Activated CD8-positive, alpha-beta memory T cell treated with anti-CD3 and anti-CD28 coated beads for 4 hours (primary cell): ENCODE measurements at places on chromosomes 7 and 10.

GRCh38 chr7:73904219-73905137 is 43.5 kb downstream of the TMEM270 start:
- no peak for DNase-seq

DNA sequence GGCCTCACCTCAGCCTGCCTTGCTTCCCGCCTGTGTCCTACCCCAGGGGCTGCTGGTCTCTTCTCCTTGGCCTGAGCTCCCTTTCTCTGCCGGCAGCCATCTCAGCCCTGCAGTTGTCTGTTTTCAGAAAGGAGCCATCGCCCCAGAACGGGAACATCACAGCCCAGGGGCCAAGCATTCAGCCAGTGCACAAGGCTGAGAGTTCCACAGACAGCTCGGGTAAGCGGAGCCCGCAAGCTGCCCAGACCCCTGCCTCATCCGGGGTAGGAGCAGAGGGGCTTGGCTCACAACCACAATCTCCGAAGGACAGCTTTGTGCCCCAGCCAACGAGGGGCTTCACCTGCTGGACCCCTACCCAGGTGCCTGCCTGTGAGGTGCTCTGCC is 5.3 kb upstream of the DEPP1 start:
- no peak for DNase-seq

- no peak for DNase-seq
These were observed 765.8 kb downstream of the KCNMA1 start for GRCh38 chr10:76871697-76872295.

- DNase-seq: no peak
These were observed 29.4 kb downstream of the LSMEM1 start for GRCh38 chr7:112510001-112510742.

DNA sequence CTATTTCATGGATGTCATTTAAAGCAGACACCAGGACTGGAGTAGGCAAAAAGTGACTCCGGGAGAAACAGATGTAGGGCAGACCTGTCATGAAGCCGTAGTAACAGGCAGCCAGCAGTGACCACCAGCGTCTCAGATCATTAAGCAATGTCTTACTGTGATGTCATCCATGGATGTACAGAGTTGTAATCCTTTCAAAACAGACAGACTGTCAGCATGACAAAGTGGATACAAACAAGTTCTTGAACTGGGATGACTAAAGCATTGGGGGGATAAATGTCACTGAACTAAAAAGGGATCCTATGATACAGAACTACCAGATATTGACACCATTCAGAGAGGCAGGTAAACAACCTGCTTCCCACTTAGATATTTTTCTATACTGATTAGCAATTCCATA is 675.5 kb downstream of the PARD3 start:
- DNase-seq: no peak

- no peak for DNase-seq
These were observed 97.1 kb downstream of the GPR85 start for GRCh38 chr7:112989531-112989930.

GRCh38 chr7:142036384-142036783 is 40.7 kb downstream of the MGAM start:
- DNase-seq: no peak

DNA sequence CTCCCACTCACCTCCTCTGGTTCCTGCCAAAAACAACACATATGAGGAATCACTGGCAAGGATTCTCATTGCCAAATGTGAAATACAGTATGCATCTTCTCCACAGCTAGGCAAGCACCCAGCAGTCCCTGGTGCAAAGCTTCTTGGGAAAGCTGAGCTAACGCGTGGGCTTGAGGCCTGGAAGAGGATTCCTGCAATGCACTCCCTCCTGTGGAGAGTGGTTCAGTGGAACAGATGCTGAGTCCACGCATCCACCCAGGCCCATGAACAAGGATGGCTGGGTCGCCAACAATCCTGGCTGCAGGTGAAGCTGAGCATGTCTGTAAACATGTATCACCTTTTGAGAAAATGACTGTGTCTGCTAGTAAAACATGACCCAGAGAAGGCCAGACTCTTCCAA is 113.2 kb upstream of the CHST15 start:
- no peak for DNase-seq

- DNase-seq: no peak
These were observed 30.4 kb upstream of the CDK13 start for GRCh38 chr7:39919646-39920045.

- DNase-seq: no peak
These were observed 139.3 kb downstream of the MBL2 start for GRCh38 chr10:52633266-52633665.

DNA sequence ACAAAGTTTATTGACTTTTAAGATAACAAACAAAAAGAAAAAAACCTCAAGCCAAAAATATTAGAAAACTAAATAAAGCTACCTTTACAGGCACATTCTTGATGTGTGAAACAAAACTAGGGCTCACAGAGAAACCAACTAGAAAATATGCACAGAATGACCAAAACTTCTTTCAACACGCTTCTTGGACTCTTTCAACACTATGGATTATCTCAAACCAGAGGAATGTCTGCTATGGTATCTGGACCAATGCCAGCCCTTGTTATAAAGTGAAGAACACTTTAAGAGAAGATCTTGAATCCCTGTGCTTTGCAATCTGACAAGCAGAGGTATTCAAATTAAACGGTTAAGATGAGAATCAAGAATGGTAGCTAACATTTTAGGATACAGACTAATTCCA is 76.6 kb downstream of the DNAJC1 start:
- no peak for DNase-seq

GRCh38 chr7:12398186-12398585 is 5.5 kb downstream of the VWDE start:
- no peak for DNase-seq

DNA sequence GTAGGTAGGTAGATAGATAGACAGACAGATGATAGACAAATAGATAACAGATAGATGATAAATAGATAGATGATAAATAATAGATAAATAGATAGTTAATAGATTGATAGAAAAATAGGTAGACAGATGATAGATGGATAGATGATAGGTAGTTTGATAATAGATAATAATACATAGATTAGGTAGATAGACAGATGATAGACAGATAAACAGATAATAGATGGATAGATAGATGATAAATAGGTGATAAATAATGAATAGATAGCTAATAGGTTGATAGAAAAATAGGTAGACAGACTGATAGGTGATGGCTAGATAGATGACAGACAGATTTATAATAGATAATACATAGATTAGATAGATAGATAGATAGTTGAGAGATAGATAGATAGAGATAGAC is 350.5 kb upstream of the DPP6 start:
- DNase-seq: no peak

DNA sequence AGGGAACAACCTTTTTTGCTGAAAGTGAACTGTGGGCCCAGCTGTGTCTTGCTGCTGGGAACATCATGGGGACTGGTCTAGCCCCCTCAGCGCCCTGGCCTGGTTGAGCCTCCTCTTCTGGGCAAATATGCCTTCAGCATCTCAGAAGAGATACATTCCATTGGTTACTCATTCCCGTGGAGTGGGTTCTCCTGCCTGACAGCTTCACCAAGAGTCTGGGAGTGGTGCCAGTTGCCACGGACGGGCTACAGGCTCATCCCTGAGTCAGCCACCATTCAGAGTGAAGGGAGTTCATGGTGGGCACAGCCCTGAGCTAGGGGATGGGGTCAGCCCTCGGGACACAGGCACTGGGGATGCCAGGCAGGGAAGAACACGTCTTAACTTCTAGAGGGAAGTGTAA is 81.9 kb downstream of the RAMP3 start:
- DNase-seq: no peak

DNA sequence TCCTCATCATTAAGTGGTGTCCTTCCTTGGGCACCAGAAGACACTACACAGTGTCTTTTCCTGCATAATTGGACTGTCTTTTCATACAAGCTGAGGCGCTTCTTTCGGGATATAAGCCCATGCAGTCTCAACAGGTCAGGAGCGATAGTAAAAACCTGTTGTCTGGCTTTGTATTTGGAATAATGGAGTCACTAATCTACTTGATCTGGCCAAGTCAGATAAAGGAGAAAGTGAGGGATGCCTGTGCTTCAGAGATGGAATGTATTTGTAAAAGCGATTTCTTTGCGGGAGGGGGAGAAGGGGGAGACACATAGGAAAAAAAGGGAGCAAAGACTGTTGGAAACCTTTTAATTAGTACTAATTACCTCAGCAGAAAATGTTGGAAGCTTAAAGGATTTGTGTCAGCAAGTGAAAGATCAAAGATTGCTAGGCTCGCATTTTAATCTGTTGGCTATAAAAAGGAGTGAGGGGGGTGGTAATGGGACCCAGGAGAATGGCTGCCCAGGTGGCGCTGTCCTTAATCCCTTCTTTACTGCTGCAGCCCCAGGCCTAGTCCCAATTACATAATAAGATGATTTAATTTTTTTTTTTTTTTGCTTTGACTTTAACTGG is 581.4 kb downstream of the LRMDA start:
- no peak for DNase-seq

DNA sequence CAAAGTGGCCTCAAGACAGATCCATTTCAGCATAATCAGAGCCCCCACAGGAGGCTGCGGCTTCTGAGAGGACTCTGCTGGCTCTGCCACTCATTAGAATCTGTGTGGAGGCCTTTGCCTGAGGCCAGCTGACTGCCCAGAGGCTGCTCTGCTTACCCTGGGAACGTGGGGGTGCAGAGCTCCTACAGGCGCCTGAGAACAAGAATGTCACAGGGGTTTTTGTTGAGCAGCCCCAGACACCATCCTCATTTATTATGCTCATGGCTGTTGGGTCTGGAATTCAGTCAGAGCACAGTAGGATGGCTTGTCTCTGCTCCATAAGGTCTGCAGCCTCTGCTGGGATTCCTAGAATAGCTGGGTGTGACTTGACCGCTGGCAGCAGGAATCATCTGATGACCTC is 101.8 kb upstream of the GDF10 start:
- no peak for DNase-seq

GRCh38 chr10:123109466-123109865 is 26.3 kb upstream of the HMX3 start:
- DNase-seq: no peak

DNA sequence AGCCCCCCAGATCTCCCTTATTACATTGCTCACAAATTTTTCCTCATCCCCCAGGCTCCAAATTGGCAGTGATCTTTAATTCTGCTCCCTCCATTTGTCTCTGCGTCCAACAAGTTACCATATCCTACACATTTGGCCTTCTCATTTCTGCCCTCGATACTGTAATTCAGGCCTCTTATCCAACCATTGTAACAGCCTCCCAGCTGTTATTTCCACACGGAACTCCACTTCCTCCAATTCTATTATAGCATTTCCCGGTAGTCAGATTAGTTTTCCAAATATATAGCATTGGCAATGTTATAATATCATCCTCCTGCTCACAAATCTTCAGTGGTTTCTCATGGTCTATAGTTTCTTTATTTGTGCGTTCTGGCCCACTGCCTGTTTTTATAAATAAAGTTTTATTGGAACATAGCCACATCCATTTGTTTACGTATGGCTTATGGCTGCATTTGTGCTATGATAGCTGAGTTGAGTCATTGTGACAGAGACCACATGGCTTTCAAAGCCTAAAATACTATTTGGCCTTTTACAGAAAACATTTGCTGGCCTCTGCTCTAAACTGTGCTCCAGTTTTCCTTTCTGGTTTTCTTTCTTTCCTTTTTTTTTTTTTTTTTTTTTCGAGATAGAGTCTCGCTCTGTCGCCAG is 126.5 kb upstream of the ZNF438 start:
- no peak for DNase-seq

DNA sequence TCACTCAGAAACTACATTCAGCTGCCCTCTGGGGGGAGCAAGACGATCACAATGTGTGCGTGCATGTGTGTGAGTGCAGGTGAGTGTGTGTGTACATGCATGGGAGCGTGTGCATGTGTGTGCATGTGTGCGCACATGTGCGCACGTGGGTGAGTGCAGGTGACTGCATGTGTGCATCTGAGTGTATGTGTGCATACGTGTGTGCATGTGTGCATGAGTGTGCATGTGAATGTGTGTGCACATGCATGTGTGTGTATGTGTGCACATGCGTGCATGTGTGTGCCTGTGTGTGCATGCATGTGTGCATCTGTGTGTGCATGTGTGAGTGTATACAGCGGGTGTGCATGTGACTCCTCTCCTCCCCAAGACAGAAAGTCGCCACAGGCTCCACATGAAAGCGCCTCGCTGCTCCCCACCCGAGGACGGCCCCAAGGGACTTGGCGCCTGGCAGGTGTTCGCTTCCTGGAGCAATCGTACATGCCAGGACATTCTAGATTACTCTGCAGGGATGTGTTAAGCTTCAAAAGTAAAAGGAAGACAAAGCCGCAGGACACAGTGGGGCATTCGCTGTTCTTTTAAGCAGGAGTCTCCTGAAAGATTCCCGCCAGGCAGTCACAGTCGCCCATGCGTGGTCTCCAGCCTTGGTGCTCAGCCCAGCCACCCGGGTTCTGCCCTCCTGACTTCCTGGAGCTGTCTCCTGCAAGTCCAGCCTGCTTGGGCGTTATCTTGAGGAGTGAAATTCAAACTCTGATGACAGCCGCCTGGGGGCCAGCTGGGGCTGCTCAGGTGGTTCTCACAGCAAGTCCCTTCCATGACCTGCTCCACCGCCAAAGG is 42.0 kb upstream of the ADGRA1 start:
- DNase-seq: no peak

- DNase-seq: no peak
These were observed 327.6 kb upstream of the ZNF32 start for GRCh38 chr10:43976292-43976691.

DNA sequence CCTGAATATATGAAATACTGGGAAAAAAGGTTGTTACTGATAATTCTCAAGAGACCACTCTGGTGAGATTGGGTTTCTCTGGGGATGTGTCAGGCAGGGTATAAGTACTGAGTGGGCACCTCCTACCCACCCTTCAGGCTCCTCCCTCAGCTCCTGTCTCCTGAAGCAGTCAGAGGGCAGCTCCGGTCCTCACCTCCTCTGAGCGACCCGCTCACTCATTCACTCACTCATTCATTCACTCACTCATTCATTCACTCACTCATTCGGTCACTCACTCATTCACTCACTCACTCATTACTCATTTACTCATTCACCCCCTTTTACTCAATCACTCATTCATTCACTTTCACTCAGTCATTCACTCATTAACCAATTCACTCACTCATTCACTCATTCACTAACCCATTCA is 6.9 kb upstream of the PFKP start:
- no peak for DNase-seq

DNA sequence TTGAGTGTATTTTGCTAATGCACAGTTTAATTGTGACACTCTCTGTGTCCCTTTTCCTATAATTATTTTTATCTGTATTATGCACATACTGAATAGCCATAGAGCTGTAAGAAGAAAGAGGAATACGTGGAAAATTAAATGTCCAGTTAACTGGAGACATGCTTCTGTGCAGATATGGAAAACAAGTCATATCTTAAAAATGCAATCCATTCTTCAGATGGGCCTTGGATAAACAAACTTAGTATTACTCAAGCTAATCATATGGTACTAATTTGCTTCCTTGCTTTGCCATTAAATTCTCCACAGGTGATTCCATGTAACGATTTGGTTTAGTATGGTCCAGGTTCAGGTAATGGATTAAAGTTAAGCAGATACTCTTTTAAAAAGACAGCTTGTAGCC is 201.2 kb upstream of the CELF2 start:
- DNase-seq: no peak

DNA sequence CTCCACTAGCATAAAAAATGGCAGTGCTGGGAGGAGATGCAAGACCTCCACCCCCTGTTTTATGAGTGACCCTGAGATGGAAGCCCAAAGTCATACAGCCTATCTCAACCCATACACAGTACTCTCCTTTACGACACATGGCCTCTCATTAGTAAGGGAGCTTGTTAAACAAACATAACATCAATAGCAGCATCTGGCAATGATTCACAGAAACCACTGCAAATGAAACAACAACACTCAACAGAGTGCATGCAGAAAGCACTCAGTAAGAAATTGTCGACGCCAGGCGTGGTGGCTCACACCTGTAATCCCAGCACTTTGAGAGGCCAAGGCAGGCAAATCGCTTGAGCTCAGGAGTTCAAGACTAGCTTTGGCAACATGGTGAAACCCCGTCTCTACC is 27.5 kb upstream of the FIGNL1 start:
- DNase-seq: no peak
